ENCODE measurements at places on chromosomes 7 and 10. TPM values are rescaled to one million over a fixed set of nuclear protein-coding genes. Genes with fewer than 3 reads are reported as not detected.
A peak's percentile ranks its signal among the peaks of the same experiment; 100 is the strongest.

DNA sequence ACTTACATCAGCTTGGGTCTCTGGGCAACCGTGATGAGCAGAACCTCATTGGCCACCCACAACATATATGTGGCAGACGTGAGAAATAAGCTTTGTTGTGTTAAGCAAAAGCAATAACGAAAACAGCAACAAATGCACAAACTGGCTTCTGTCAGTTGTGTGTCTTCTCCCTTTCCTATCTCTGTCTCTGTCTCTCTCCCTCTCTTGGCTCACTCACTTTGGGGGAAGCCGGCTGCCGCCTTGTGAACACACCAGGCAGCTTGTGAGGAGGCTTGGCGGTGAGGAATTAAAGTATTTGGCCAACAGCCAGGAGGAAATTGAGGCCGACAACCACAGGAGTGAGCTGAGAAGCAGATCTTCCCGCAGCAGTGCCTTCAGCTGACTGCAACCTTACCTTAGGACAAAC, 21.9 kb upstream of the CDCA7L start:
- no peak for DNase-seq
- no peak overlapping the region for H3K27ac ChIP-seq
- no peaks in the 10 kb centered on the region for H3K4me1 ChIP-seq
- H3K4me3 ChIP-seq, result no peak overlapping the region
- no peaks in the 10 kb centered on the region for H3K36me3 ChIP-seq

GRCh38 chr7:12146813-12147212, 64.3 kb upstream of the TMEM106B start:
- H3K27ac ChIP-seq, result no peak overlapping the region
- H3K27me3 ChIP-seq, result no peaks in the 10 kb centered on the region
- no peaks in the 10 kb centered on the region for H3K36me3 ChIP-seq
- DNase-seq, result no peak
- H3K4me3 ChIP-seq, result no peak overlapping the region
- no peaks in the 10 kb centered on the region for H3K4me1 ChIP-seq

GRCh38 chr10:10910634-10911033, 107.0 kb upstream of the CELF2 start:
- peak overlapping the region; percentile 75 for H3K27ac ChIP-seq
- no peaks in the 10 kb centered on the region for H3K4me1 ChIP-seq

DNA sequence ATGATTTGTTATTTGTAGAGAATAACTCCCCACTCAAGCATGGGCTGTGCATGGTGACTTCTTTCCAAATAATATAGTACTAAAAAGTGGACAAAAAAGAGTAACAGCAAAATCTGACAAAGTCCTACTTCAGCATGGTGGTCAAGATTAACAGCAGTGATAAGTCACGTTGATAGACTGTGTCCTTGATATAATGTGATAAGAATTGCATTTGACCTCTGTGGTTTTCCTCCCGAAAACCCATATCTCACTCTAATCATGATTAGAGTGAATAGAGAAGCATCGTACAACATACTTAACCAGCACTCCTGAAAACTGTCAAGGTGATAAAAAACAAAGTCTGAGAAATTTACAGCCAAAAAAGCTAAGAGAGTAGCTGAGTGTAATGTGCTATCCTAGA, 42.4 kb downstream of the REEP3 start:
- H3K27me3 ChIP-seq, result no peaks in the 10 kb centered on the region
- no peak for DNase-seq
- no peak overlapping the region for H3K4me3 ChIP-seq

DNA sequence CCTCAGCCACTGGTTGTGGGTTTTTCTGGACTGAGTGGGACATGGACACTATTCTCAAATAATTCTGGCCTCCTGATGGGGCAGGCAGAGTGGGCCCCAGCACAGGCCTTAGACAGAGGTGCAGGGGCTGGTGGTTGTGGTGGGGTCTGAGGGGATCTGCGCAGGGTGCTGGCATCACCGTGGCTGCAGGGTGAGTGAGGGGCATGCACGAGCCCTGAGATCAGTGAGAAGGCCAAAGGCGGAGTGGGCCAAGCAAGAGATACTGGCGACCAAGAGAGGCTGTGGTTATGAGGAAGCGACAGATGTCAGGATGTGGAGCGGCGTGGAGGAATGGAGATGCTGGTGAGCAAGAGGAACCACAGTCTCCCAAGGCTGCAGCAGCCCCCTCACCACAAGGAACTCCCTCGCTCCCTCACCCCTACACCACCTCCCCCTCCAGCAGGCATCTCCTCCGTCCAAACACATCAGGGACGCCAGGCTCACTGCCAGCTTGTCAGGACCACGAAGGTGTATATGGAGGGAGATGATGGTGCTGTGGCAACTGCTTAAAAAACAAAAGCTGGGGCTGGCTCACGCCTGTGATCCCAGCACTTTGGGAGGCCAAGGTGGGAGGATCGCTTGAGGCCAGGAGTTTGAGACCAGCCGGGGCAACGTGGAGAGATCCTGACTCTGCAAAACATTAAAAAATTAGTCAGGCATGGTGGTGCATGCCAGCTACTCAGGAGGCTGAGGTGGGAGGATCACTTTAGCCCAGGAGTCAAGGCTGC, 9.6 kb downstream of the PRF1 start:
- no peaks in the 10 kb centered on the region for H3K27me3 ChIP-seq
- no peaks in the 10 kb centered on the region for H3K4me1 ChIP-seq
- no peak overlapping the region for H3K27ac ChIP-seq
- DNase-seq, result peak; percentile 53
- no peak overlapping the region for H3K4me3 ChIP-seq

DNA sequence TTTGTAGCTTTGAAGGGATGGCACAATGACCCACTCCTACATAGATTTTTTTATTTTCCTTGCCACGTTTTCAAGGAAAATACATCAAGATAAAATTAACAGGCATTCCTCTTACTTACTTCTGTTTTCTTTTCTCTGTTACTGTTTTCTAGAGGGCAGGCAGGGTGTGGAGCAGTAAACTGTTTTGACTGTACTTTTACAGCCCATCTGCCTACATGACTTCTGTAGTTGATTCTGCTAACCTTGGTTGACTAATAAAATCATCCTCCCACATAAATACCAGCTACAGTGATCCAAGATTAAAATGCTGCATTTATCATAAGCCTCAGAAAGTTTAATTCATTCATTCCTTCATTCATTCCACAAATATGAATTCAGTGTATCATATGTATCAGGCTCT, 158.5 kb downstream of the TRIL start:
- no peaks in the 10 kb centered on the region for H3K27me3 ChIP-seq
- H3K36me3 ChIP-seq, result no peaks in the 10 kb centered on the region
- no peak for DNase-seq
- H3K4me3 ChIP-seq, result no peak overlapping the region

DNA sequence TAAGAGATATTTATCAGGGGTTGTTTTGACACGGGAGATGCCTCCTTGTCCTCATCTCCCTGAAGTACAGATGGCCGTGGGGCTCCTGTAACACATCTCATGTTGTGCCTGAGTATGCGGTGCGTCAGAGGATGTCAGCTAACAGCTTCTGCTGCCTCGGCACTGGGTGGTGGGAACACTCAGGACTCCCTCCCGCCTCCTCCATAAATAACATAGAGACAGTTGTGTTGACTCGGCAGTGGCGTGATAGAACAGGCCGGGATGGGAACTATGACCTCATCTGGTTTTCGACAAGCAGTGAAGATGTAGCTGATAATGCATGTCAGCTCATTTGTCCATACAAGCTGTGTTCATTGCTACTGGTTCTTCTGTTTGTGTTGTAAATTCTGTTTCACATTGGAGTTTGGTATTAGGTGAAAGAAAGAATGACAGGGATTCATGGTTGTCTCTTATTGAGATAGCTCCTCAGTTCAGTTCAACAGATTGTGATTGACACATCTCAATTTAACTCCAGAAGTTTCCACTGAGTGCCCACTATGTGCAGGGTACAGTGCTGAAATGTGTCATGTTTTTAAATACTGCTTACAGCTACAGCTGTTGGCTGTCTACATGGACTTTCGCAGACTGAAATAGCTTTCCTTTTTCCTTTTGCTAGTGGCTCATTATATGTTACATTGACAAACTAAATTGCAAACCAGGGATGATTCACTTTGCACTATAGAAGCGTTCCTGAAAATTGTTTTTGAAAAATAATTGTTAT, 87.4 kb downstream of the CHN2 start:
- H3K4me3 ChIP-seq, result no peak overlapping the region
- no peaks in the 10 kb centered on the region for H3K36me3 ChIP-seq
- no peaks in the 10 kb centered on the region for H3K4me1 ChIP-seq
- H3K27ac ChIP-seq, result no peak overlapping the region
- H3K27me3 ChIP-seq, result no peaks in the 10 kb centered on the region
- peak; percentile 63 for DNase-seq

- no peaks in the 10 kb centered on the region for H3K36me3 ChIP-seq
- no peak overlapping the region for H3K27ac ChIP-seq
- H3K4me1 ChIP-seq, result no peaks in the 10 kb centered on the region
These were observed 9.0 kb upstream of the GPR141 start for GRCh38 chr7:37674531-37674930.

DNA sequence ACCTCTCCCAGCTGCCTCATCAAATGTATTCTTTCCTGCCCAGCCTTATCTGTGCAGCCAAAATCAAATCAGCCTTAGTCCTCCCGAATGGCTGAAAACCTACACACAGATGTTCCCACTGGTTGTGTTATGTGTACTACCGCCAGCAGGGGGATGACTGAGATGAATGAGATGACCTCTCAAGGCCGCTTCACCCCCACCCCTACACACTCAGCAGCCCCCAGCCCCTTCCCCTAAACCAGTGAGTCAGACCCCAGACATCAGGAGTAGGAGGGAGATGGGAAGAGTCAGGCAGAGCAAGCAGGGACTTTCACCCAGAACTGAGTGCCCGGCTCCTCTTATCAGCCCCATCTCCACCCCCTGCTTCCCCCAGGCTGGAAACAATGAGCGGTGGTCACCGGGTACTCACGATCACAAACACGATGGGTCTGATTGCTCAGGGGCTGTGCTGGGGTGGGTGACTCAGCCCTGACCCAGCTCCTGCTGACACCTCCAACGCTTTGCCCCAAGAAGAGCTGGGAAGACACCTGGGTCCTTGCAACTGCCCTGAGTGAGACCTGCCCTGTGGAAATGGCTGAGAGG, 6.5 kb upstream of the C10orf105 start:
- DNase-seq, result no peak
- peaks cover 11% of the 10 kb centered on the region for H3K4me1 ChIP-seq
- no peak overlapping the region for H3K4me3 ChIP-seq
- H3K27ac ChIP-seq, result no peak overlapping the region
- no peaks in the 10 kb centered on the region for H3K36me3 ChIP-seq

DNA sequence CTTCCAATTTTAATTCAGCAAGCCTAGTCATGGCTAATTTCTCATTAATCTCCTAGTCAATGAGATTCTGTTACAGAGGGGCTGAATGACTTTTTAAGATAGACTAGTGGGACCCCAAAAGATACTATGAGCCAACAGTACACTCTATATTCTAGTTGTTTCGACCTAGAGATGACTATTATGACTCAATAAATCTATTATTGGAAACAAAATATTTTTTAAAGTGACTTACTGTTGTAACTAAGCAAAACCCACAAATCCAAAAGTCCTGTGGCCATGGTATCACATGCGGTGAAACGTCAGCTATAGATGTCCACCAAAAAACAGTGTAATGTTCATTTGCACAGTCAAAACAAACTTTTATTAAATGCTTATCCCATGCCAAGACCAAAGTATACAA, 95.3 kb upstream of the ADO start:
- H3K4me1 ChIP-seq, result no peaks in the 10 kb centered on the region
- DNase-seq, result no peak
- no peak overlapping the region for H3K4me3 ChIP-seq
- H3K27me3 ChIP-seq, result no peaks in the 10 kb centered on the region

DNA sequence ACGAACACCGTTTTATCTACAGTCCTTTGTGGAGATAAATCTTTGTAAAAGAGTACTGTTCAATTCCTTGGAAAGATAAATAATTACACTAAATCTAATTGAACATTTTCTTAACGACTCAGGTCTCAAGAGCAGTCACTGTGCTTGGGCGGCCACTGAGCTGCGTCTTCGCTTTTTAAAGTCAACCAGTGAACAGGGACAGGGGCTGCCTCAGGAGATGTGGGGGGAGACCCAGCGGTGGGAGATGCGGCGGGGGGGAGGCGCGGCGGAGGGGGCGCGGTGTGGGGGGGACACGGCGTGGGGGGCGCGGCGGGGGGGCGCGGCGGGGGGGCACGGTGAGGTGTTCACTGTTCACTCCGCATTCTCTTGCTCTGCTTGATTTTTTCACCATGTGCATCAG, 39.8 kb downstream of the CAMK2B start:
- H3K36me3 ChIP-seq, result no peaks in the 10 kb centered on the region
- no peak overlapping the region for H3K27ac ChIP-seq
- DNase-seq, result no peak

DNA sequence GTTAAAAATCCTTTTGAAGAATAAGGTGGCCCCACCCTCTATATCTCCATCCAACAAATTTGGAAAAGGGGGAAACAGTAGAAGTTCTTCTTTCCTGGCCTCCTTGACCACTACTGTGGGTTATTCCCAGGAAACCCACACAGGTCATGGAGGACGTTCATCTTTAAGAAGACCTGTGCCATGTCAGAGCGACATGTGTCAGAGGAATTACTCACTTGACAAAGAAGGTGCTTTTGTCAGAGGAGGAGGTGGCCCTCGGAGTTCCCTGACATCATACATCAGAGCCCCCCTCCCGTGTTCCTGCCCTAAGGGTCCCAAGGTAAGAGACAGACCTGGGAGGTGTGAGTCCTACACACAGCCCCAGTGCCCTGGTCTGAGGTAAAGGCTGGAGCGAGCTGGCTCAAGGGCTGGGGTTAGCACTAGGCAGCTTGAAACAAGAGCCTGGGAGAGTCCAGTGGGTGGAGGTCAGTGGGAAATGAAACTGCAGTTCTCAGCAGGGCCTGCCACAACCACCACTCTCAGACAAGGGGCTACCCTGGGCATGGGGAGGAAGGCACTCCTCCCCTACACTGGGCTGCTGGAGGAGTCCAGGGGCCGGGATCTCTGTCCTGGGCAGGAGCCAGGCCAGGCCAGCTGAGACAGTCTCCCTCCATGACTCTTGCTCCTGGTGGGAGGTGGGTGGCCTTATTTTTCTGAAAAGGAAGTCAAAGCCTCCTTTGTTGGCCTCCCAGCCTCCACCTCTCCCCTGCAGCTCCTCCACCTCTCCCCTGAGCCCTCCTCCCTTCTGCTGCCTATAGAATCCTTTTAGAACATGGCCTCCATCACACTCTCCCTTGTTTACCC, 21.8 kb upstream of the ZMIZ1 start:
- H3K4me3 ChIP-seq, result no peak overlapping the region
- DNase-seq, result peak; percentile 63
- H3K27me3 ChIP-seq, result no peaks in the 10 kb centered on the region
- no peaks in the 10 kb centered on the region for H3K4me1 ChIP-seq

NEUROD6 gene
- not detected for total RNA-seq

LMOD2 gene
- total RNA-seq, result not detected

CYP3A7 gene
- not detected for total RNA-seq

TCTN3 gene
- total RNA-seq, result 22.1 TPM

ALOX5 gene
- 23.1 TPM for total RNA-seq

FRAT1 gene
- total RNA-seq, result 5.2 TPM
